GOT3 (cell line): ENCODE measurements at places on chromosomes 1 and 21.

DNA sequence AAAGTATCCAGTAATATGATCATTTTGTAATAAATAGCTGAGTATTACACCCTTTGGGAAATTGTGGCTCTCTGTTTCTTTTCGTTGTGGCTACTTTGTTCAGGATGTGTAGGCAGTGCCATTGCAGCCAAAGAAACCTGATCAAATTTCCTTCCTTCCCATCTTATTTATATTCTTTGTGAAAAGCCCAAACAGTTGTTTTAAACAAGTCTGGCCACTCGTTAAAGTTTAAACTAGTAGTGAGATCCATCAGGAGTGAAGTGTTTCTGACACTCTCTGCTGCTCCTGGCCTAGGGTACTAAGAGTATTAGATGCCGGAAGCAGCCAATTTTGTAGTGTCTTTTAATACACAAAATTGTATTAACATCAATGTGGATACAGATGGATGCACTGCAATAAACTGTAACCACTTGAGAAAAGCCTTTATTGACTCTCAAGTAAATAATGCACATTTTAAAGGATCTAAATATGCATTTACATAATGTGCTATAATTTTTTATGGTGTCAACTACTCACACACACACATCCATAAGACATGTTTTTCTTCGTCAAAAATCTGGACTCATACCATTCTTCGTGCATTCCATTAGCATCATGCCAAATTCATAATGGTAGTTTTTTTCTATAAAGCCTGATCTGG, 317.9 kb downstream of the NFIA start:
- no peak for DNase-seq

GRCh38 chr1:183234660-183235476, 48.8 kb downstream of the LAMC2 start:
- peak; percentile 78 for DNase-seq

DNA sequence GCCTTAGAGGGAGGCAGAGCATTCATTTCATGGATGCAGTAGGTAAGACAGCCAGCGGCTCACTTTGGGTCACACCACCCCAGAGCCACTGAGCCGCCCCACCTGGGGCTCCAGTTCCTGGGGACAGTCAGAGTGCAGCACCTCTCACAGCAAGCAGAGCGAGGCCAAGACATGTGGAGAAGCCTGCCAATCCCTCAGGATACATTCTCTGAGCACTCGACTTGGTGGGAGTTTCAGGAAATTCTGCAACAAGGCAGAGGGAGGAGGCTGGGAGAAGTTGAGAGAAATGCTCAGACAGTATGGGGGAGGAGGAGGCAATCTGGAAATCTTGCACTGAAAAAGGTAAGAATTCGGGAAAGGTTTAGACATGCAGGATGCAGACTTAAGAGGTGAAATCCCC, 60.8 kb upstream of the WLS start:
- DNase-seq = no peak

GRCh38 chr1:56993475-56993874, 27.7 kb upstream of the C8B start:
- DNase-seq = no peak

- DNase-seq = no peak
Observed at GRCh38 chr1:152218762-152219436, 5.1 kb downstream of the HRNR start.

DNA sequence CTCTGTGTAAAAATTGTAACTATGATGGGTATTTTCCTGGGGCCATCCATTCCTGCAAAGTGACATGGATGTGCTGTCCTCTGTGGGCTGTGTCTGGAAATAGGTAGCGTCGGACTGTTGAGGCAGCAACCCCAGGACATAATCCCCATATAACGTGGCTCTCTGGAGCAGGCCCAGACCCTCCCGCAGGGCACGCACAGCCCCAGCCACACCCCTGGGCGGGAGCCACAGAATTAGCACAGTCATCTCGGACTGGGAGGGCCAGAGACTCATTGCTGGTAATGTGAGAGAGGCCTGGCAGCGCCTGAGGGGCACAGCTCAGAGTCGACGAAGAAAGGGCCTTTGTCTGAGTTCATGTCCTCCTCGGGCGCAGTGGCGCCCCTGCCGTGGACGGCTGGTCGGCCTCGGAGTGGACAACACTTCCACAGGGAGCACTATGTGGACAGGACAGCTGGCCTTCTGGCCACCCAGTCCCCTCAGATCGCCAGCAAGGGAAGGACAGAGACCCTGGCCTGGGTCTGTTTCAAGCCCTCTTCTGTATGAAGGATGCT, 20.1 kb downstream of the SIM2 start:
- no peak for DNase-seq

DNA sequence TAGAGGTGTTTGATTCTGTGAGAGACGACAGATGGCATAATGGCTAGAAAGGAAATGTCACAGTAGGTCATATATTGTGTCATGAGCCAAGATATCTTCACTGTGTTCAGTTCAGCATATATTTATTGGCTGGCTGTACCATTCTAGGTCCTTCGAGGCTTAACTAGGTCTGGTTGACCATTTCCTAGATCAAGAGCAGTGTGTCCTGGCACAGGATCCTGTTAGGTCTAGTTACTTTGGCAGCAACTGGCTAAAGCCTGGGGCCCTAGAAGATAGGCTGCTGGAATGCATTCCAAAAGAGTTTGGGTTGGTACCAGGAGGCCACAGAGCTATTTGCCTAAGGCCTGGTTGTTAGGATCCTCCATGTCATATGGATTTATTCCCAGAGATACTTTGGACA, 20.9 kb downstream of the ZBTB40 start:
- DNase-seq = no peak

GRCh38 chr1:117241512-117241911, 30.8 kb upstream of the VTCN1 start:
- DNase-seq = no peak

- DNase-seq = no peak
Observed at GRCh38 chr1:224543453-224543852, 72.7 kb upstream of the CNIH3 start.

DNA sequence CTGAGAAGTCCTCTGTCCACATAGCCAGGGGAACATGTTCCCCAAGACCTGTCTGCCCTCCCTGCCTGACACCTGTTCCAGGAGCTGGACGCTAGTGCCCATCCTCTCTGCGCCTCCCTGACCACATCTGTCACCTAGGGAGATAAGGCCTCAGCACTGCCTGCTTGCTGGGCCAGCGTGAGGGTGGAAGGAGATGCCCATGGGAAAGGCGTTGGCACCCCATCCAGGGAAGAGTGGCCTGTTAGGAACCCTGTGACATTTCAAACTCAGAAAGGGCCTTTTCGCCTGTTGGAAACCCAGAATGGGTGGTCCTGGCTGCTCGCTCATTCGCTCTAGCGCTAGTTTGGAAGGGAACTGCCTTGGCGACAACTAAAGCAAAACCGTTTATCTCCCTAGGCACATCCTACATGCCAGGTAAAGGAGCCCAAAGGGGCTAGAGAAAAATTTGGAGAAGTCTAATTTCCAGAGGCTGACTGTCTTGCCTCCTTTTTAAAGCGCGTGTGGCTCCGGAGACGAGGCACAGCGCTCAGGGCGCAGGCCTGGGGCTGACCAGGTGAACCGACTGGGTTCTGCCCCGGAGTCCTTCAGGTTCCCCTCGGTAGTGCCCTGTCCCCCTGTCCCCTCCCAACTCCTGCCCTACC, 410 bp downstream of the ACTA1 start:
- no peak for DNase-seq

- DNase-seq = no peak
Observed at GRCh38 chr1:113074237-113074636, 1.2 kb downstream of the LRIG2 start.

DNA sequence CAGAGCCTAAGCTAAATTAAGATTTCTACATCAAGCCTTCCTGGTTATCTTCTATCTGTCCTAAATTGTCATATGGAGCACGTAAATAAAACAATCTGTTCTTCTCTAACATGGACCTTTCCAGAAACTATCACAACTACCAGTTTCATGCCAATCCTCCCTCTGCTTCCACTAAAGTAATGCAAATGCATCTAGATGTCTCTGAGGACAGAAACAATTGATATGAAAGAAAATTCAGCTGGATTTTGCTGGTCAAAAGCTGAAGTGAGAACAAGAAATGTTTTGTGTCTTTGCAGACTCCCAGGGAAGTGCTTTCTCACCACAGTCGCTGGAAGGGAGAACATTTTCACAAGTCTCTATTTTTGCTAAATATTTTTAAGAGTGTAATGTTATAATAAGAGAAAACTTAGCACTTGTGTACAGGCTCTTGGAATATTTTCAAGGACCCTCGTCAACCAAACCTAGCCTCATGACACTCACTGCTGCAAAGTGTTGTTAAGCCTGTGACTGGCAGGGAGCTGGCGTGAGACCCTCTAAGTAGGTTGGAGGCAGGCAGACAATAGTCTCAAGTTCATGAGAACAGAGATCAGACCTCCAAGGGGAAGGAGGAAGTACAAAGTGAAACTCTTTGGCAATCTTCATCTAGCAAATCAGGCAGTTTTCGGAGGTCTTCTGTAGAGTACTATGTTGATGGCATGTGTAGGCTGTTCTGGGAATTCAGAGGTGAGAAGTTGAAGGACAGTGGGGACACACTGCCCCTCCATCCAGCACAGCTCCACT, 38.8 kb downstream of the DNASE2B start:
- no peak for DNase-seq

DNA sequence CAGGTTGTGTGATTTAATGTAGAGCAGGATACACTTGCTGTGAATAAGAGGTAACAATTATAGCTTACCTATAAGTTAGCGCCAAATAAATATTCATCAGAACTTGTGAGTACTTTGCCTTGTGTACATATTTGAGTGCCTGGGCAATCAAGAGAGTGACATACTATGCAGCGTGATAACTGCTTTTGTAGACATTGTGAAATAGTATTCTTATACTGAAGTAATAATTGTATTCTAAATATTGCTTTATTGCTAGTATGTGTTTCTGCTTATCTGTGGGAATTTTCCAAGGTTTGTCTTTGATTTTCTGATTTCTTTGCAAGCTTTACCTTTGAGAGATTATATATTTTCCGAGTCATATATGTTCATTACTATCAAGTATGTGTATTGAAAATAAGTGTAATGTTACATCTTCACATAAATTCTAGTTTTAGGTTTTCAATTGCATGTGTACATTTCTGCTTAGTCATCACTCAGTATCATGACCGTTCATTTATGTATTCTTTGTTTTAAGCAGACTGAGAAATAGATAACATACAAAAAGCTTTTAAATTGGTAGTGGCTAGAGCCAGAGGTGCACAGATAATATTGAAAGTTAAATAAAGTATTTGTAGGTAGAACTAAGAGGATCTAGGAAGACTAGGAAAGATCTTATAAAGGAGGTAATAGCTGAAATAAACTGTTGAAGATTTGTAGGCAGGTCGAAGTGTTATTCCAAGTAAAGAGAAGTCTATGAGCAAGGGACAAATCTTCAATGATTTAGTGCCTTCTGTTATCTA, 19.5 kb downstream of the USP25 start:
- no peak for DNase-seq

DNA sequence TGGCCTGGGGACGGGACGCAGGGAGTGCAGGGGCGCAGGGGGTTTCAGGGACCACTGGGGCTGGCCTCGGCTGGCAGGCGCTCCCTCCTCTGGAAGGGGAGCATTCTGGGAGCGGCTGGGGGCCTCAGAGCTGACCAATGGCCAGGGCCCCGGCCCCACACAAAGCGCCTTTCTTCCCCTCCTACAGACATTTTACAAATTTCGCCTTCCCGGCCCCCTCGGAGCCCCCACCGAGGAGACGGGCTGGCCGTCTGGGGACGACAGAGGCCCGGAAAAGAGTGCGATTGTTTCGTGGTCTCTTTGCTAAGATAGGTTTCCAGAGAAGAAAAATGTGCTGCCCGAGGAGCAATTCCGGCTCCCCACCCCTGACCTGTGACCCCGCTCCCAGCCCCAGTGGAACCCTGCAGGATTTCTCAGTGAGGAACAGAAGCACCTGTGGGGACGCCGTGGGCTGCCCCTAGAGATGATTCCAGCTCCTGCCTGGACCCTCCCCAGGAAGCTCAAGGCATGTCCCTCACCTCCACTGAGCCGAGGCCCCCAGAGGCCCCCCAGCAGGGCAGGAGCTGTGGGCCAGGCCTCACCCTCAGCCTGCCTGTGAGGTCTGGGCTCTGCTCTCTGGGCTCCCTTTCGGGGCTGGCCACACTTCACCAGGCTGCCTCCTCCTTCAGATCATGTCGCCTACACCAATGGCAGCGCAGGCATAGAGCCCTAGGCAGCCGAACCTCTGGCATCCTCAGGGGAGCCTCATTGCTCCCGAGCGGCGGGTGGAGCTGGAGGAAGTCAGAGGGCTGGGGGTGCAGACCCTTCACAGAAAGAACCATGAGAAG, 15.0 kb upstream of the PLEKHG5 start:
- DNase-seq = no peak

- DNase-seq = peak; percentile 61
Observed at GRCh38 chr1:54220004-54220811, 20.2 kb downstream of the MRPL37 start.

DNA sequence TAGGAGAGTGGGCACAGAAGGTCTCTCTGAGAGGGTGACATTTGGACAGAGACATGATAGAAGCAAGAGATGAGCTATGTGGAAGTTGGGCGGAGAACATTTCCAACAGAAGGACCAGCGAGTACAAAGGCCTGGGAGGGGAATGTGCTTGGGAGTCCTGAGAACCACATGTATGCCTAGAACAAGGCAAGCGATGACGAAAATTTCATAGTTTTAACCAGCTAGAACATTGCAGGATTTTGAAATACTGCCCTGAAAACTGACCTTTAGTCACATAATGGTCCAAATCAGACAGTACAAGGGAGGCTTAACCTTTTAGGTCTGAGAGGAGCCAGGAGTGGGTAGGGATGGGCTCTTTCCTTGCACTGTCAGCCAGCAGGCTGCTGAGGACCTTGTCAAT, 68.0 kb downstream of the MRPS6 start:
- DNase-seq = no peak

GRCh38 chr1:5651964-5652821, 340.0 kb downstream of the NPHP4 start:
- no peak for DNase-seq

DNA sequence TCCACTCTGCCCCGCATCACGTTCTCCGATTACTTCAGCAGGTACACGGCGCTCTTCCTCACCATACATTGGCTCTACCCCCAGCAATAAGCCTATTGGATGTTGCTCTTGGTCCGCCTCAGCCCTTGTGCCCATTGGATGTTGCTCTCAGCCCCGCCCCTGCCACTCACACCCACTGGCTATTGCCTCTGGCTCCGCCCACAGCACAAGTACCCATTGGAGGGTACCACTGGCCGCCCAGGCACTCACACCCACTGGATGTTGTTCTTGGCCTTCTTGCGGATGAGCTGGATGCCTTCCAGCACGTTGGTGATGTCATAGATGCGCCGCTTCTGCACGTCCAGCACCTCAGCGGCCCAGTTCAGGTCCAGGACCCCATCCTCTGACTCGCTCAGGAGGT, 9.4 kb downstream of the E2F2 start:
- no peak for DNase-seq

- DNase-seq = no peak
Observed at GRCh38 chr1:199081739-199082138, 442.9 kb downstream of the PTPRC start.

DNA sequence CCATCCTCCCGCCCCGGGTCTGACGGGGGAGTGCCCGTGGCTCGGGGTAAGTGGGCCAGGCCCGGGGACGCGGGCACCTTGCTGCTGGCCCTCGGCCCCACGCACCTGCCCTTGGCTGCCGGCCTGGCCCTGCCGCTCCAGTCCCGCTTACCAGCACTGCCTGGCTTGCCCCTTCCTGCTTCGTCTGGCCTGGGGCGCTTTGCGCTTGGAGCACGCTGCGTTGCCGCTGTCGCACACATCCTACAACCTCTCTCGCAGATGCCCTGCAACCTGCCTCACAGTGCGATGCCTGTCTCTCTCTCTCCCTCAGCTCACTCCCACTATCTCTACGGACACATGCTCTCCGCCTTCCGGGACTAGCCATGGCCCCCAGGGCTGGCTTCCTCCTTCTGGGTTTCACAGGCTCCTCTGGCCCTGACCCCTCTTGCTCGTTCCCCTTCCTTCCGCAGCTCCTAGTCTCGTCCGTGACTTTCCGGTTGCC, 9.7 kb downstream of the MYOG start:
- DNase-seq = no peak
